ENCODE measurements at places on chromosomes 2 and 18.

- no peak for DNase-seq
These were observed 60.8 kb upstream of the STAM2 start for GRCh38 chr2:152236191-152236925.

GRCh38 chr2:240670402-240670801 is 12.3 kb downstream of the AQP12B start:
- no peak for DNase-seq

DNA sequence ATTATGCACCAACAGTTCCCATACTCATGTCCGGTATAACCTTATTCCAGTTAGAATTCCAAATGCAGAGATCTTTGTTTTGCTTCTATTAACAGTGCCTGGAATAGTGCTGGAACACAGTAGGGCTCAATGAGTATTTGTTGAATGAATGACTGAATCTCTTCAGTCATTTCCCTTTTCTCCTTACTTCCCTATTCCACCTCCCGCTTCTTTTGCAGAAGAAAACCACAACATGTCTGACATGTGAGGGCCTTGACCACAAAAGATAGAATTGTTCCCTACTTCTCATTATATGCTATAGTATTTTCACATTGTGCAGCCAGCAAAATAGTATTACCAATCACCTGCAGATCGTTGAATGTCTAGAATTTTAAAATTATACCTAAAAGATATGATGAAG is 19.5 kb upstream of the HNRNPLL start:
- DNase-seq = no peak

- no peak for DNase-seq
These were observed 167.5 kb downstream of the AGAP1 start for GRCh38 chr2:235661167-235661937.

DNA sequence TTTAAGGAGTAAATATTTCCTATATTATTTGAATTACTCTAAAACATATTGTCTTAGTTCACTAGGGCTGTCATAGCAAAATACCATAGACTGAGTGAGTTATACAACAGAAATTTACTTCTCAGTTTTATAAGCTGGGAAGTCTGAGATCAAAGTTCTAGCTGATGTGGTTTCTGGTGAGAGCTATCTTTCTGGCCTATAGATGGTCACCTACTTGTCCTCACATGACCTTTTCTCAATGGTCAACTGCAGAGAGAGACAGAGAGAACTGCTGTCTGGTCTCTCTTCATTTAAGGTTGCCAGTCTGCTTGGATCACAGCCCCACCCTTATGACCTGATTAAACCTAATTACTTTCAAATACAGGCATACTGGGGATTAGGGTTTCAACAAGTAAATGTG is 490.9 kb downstream of the FBXO15 start:
- no peak for DNase-seq

DNA sequence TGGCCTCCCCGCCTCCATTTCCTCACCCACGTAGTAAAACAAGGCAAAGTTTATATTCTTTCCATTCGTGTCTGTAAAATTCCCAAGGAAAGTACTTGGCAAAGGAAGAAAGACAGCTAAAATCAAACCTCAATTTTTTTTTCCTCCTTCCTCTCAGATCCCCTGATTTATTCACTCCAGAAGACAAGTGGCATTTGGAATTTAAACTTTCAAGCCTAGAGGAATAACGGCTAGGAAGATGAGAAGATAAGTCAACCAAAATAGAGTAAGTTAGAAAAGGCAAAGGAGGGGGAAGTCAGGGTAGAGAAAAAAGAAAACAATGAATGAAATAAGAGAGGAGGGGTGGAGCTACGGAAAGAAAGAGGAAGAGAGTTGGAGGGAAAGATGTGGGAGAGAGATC is 198.9 kb upstream of the PIK3C3 start:
- no peak for DNase-seq

- DNase-seq = no peak
These were observed 19.7 kb downstream of the CABLES1 start for GRCh38 chr18:23154823-23155500.

DNA sequence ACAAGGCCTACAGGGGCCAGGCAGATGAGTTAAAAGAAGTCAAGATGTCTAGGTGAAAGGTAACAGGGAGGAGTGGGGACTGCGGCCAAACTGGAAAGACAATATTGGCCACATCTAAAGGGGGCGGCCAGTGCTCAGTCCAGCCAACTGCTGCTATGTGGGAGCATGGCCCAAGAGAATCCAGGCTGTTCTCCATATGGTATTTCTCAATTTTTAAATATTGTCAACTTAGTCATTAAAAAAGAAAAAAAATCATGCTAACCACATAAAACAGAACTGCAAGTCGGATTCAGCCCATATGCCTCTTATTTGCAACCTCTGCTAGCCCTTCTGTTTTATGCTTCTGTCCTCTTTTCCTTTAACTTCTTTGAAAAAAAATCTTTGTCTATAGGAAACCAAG is 14.8 kb downstream of the TRABD2A start:
- DNase-seq = no peak

- no peak for DNase-seq
These were observed 2.6 kb downstream of the C2orf72 start for GRCh38 chr2:231039821-231040364.
